ENCODE measurements at places on chromosomes 4 and X.
A peak's percentile ranks its signal among the peaks of the same experiment; 100 is the strongest.

- peak; percentile 81 for DNase-seq
These were observed 20.5 kb downstream of the PDLIM5 start for GRCh38 chr4:94472056-94472826.

GRCh38 chrX:38277136-38277535 lies 50.2 kb downstream of the RPGR start:
- no peak for DNase-seq

DNA sequence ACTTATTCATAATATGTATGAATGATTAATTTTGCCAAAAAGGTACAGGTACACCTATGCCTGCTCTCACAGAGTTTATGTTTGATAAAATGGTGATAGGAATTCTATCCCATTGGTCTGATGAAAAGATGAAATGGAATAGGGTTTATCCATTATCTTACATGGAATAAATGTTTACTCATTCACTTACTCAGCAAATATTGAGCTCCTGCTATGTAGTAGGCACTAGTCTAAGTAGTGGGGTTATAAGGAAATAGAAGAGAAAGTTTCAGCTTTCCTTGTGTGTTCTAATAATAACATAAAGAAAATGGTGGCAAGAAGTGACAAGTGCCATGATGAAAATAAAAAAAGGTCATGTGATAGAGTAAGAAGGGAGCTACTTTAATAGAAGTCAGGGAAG lies 12.4 kb upstream of the SLC10A7 start:
- DNase-seq = no peak

- DNase-seq = no peak
These were observed 96.3 kb downstream of the MAML3 start for GRCh38 chr4:140057701-140058100.

- DNase-seq = no peak
These were observed 77.9 kb upstream of the DKK2 start for GRCh38 chr4:107114059-107114458.

DNA sequence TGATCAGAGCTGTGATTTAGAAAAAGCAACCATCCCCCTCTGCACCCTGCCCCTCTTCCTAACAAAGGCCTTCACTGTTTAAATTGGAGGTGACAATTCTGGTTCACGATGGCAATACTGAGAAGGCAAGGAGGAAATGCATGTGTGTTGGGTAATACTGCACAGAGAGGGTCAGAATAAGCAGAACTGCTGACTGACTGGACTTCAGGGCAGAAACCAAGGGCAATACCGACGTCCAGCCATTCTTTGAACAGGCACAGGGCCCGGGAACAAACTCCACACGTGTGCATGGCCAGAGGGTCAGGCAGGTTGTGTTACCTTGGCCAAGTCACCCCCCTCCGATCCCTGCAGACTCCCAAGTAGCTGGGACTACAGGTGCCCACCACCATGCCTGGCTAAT lies 6.0 kb downstream of the ACSL1 start:
- DNase-seq = no peak

- DNase-seq = no peak
These were observed 240.3 kb downstream of the IL1RAPL2 start for GRCh38 chrX:104806346-104806745.

- no peak for DNase-seq
These were observed 194.0 kb upstream of the MAB21L2 start for GRCh38 chr4:150387981-150388380.

- DNase-seq = no peak
These were observed 89.7 kb downstream of the ZNF718 start for GRCh38 chr4:213971-214370.

GRCh38 chr4:2085496-2085901 lies 26.4 kb downstream of the NAT8L start:
- DNase-seq = no peak

DNA sequence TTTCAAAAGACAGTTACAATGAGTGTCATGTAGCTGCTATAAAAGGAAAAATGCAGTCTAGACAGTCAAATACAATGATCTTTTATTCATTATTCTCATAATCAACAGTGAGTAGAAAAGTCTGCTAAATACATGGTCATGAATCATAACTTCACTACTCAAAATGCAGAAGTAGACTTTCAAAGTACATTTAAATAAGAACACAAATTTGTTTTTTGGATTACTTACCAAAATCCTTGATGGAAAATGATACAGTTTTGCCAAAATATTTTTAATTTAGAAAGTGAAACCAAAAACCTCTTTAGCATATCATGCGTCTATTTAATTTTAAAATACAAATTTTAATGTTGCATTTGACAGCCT lies 4.9 kb downstream of the ACSL4 start:
- DNase-seq = no peak

DNA sequence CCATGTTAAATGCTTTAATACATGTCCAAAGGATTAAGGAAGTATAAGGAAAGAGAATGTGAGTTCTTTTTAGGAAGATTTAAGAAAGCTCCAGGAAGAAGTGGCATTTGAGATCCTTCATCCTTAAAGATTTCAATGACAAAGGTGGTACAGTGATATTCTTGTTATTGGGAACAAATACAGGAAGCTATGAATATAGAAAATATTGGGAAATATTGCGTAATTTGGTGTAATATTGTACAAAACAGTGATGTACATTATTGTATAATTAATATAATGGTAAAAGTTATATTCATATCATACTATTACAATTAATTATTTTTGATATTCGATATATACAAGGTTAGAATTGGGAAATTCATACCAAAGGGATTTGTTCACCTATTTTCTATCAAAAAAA lies 937.9 kb downstream of the CCSER1 start:
- DNase-seq = no peak

- DNase-seq = no peak
These were observed 534.6 kb upstream of the FAM241A start for GRCh38 chr4:111610681-111611080.

GRCh38 chr4:133775881-133776280 lies 425.7 kb downstream of the PABPC4L start:
- no peak for DNase-seq

DNA sequence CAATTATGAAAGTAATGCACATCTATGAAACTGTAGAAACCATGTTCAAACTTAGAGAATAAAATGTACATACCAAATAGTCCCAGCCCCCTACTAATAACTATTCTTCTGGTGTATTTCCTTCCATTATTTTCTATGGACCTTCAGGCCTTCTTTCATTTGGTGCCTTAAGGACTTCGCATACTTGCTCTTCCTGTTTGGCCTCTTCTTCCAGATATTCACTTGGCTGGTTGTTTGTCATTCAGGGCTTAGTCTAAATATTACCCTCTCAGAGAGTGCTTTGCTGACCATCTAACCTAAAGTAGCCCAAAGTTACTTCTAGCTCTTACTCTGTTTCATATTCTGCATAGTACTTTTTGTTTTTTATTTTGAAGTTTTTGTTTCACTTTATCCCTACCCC lies 70.3 kb upstream of the ARMCX2 start:
- no peak for DNase-seq

- DNase-seq = no peak
These were observed 304.0 kb upstream of the PITX2 start for GRCh38 chr4:110926841-110927400.

DNA sequence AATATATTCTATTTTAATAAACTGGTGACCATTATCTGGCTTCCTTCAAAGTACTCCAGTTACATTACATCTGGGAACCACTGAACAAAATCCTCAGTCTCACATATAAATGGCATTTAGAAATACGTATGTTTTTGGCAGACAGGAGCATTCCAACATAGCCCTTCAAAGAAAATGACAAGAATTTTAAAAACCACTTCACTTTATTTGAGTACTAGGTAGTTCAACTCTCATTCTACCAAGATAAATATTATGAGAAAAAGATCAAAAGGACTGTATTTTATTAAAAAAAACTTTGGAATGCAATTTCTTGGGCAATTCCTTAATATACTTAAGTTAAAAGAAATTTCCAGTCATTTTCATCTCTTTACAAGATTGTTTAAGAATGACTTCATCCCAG lies 17.6 kb downstream of the TNIP3 start:
- no peak for DNase-seq

DNA sequence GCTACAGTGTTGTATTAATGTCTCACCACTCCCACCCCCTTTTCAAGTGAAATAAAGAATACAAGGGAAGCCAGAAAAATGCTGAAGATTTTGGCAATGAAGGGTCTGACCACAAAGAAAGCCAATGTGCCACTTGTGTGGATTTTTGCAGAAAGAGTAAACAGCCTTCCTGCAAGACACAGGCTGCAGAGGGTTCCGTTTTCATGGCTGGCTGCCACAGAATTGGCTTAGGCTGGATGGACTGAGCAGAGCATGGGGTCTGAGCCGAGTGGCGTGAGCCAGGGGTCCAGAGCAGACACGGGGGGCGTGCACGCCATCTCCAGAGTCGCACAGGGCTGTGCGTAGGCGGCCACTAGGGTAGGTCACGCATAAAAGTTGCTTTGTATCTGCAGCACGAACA lies 69.2 kb downstream of the MTNR1A start:
- DNase-seq = no peak

DNA sequence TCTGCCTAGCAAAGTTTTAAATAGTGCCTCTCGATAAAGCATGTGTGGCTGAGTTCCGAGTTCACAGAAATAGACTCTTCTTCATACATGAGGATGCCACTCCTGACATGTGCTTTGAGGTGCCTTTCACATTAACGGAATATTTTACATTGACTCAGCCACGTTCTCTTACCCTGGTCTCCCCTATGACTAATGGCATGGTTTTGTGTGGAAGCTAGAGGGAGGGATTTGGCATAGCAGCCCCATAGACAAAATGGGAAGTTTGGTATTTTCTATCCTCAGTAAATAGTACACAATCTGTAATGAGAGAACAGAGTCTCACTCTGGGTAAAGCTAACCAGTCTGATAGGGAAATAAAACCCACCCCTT lies 68.9 kb downstream of the PCDH19 start:
- DNase-seq = no peak

GRCh38 chrX:20347481-20347880 lies 80.8 kb upstream of the RPS6KA3 start:
- DNase-seq = no peak

DNA sequence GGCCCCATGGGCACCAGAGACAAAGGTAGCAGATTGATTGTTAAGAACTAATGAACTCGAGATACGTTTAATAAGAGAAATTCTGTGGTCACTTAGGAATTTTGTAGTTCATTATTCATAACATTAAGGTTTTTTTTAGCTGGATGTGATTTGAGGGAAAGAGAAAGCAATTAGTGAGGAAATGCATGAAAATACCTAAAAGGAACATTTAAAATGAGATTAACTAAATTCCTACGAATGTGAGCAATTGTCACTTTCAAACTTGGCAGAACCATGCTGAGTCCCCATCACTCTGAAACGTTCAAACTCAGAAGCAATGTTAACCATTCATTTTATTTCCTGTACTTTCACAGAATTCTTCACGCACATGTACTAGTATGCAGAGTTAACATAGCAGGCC lies 5.9 kb downstream of the PRMT9 start:
- no peak for DNase-seq

GRCh38 chrX:104288269-104288668 lies 33.5 kb upstream of the ESX1 start:
- DNase-seq = no peak

GRCh38 chr4:43587758-43588157 lies 695.2 kb downstream of the GRXCR1 start:
- no peak for DNase-seq

GRCh38 chrX:24301806-24302205 lies 12.1 kb downstream of the SUPT20HL2 start:
- DNase-seq = no peak

GRCh38 chr4:67608027-67608426 lies 49.5 kb downstream of the STAP1 start:
- DNase-seq = no peak

DNA sequence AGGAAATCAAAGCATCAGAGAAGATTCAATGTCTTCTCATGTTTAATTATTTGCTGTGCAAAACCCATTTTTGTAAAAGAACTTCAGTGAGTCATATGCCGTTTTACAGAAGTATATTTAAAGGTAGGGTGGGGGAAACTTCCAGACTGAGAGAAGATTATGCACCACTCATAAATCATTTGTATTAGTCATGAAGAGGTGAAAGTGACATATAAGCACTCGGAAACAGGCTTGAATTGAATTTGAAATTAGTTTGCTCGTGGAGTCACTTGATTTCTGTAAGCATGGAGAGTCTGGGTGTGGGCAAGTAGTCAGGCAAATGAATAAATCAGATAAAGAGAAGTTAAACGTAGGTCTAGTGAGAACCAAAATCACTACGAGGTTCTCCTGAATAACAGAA lies 335.1 kb downstream of the ANK2 start:
- no peak for DNase-seq

GRCh38 chr4:110623718-110624397 lies 981 bp upstream of the PITX2 start:
- no peak for DNase-seq

DNA sequence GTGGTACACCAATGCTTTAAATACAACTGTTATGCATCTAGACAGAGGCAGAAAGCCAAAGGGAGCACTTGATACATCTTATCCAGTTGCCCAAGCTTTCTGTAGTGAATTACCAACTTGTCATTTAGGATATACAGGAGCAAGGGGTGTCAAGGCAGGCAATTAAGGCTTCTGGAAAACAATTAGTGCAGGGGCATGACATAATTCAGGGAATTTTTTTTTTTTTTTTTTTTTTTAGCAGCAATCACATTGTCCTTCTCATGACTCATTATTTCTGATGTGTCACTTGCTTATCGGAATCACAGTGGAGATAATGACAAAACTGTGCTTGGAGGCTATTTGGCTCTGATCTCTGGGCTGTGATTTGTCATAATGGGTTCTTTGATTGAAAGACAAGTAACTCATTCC lies 259.5 kb downstream of the ARHGAP24 start:
- DNase-seq = no peak

DNA sequence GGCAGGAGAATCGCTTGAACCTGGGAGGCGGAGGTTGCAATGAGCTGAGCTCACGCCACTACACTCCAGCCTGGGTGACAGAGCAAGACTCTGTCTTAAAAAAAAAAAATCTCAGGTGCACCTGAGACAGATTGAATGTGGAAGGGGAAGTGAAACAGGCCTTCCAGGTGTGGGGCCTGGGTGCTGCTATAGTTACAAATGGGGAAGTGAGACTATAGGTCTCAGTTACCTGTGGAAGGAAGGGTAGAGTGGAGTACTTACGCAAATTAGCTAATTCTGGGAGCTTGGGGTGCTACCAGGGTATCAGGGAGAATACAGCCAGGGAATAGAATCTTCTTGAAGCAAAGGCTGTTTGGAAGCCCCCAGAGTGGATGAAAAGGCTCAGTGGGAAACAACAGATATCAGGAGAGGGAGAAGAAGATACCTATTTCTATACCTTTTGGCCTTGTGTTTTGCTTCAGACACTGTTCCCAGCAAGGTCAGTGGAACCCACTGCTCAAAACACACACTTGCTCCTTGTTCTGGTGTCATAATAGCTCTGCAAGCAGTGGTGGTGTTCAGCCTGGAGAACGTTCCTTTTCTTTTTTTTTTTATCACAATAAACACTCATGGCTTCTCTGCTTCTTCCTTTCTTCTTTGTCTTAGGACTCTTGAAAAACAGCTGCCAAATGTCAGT lies 7.0 kb downstream of the CD38 start:
- no peak for DNase-seq

DNA sequence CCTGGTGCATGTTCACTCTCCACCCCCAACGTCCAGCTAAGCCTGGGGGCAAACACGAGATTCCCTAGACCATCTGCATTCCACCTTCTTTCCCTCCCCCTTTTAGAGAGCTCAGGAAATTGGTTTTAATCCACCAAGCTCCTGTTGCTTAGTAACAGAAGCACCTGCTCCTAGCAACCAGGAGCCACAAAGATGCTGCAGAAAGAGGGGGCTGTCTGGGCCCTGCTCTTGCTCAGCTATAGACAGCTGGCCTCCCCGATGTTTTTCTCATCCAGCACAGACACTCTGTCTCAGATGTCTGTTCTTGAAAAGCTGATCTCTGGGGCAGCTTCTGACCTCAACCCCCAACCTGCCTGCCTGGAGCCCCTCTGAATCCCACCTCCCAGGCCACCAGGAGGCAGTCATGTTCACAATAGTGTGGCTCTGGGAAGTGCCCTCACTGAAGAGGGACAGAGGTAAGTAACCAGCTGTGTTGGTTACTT lies 71.5 kb downstream of the SLC16A2 start:
- no peak for DNase-seq

All from NCI-H2029 (cell line).